ENCODE measurements at places on chromosomes 4 and X.

GRCh38 chr4:73727685-73728084, 12.7 kb upstream of the CXCL8 start:
- no peaks in the 10 kb centered on the region for H3K4me1 ChIP-seq
- H3K27ac ChIP-seq = no peak overlapping the region
- no peak overlapping the region for H3K4me3 ChIP-seq
- DNase-seq = no peak

DNA sequence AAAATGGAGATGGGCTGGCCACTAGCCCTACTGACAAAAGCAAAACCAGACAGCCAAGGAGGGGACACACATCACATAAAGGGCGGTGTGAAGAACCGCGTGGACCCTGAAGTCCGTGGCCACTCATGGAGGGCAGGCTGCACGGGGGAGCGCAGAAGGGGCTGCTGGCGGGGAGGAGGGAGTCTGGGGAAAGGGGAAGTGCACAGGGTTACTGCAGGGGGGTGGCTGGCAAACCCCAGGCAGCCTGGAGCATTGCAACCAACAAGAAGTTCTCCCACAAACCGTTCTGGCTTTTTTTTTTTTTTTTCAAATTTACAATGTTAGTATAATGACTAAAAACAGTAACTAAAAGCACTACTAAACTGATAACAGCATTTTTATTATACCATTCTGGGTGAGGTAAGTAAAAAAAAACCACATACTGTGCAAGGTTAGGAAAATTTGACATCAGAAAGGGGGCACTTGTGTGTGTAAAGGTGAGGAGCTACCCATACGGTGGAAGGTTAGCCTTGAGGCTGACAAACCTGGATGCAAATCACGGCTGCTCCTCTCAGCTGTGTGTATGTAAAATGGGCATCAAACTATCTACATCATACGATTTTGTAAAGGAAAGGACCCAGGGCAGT, 87.1 kb downstream of the TSPAN5 start:
- peaks cover 6% of the 10 kb centered on the region for H3K36me3 ChIP-seq
- DNase-seq = no peak
- H3K4me3 ChIP-seq = no peak overlapping the region

- H3K4me3 ChIP-seq = no peak overlapping the region
- peak overlapping the region; percentile 1 for H3K27ac ChIP-seq
- H3K4me1 ChIP-seq = peaks cover 10% of the 10 kb centered on the region
- peaks cover 7% of the 10 kb centered on the region for H3K36me3 ChIP-seq
Observed at GRCh38 chrX:15468036-15468435, 25.1 kb downstream of the PIR start.

GRCh38 chrX:103404231-103405008, 28.1 kb downstream of the BEX3 start:
- peak; percentile 50 for DNase-seq
- H3K36me3 ChIP-seq = no peaks in the 10 kb centered on the region
- H3K4me3 ChIP-seq = peak overlapping the region; percentile 93
